Substantia nigra (tissue), 51 donors: ENCODE measurements at places on chromosomes 7 and 10.
A peak's percentile ranks its signal among the peaks of the same experiment; 100 is the strongest.

DNA sequence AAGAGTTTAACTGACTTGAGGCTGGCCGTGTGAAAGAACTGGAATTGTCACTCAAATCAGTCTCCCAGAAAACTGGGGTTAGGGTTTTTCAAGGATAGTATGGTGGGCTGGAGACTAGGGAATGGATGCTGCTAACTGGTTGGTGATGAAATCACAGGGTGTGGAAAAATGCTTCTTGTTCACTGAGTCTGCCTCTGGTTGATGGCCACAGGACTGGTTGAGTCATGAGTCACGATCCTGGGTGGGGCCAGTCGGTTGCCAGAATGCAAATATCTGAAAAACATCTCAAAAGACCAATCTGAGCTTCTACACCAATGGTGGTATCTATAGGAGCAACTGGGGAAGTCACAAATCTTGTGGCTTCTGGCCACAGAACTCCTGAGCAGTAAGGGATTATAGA lies 16.3 kb upstream of the BAMBI start:
- no peak for DNase-seq

DNA sequence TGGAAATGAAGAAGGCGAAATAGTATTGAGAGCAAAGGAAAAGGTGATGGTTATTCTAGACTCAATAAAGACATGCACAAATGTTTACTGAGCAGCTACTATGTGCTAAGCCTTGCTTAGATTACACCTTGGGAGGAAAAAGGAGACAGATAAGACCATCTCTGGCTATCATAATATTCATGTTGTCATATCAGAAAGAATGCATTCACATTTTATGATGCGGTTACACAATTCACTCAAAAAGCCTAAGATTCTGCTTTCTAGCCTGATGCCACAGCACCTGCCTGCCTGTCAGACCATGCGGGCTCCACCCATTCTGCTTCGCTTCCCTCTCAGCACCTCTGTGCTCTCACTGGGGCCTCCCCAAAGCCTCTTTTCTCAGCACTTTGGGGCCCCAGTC lies 100.9 kb downstream of the JCAD start:
- no peak for DNase-seq

GRCh38 chr7:128347647-128348097 lies 4.0 kb upstream of the RBM28 start:
- DNase-seq = no peak

- no peak for DNase-seq
These were observed 19.1 kb downstream of the ACADSB start for GRCh38 chr10:123027861-123028260.

GRCh38 chr10:15411010-15411409 lies 39.9 kb upstream of the FAM171A1 start:
- DNase-seq = no peak

- no peak for DNase-seq
These were observed 20.4 kb downstream of the KLLN start for GRCh38 chr10:87842776-87843497.

DNA sequence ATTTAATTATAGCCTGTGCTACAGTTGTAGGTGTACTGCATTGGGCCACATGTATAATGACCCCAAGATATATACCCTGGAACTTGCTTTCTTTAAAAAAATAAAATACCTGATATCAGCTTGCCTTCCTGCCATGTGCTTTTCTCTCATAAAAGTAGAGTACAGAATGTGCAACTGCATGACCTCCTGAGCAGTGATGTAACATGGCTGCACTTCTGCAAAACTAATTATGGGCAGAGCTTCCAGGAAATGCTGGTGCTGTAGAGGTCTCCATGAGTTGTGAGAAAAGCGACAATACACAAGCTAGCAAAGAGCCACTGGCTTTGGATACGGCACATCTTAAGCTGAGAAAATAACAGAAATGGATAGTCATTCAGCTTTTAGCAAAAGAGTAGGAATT lies 6.5 kb upstream of the ERLIN1 start:
- DNase-seq = no peak

DNA sequence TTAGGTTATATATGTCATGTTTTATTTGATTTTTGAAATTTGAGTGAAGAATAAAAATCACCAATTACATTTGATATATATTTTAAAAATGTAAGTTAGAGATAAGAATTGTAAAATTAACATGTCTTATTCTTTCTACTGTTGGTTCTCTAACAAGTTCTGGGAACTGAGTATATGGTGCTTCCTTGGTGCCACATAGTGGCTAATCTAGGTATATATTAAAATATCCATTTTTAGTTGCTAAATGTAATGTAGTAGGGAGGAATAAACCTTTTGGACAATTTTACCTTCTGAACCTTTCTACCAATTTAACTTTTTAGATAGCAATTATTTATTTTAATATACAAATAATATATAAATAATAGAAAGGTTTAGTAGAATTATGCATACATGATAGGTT lies 17.5 kb downstream of the CFAP69 start:
- DNase-seq = no peak

- no peak for DNase-seq
These were observed 121.4 kb upstream of the CHST15 start for GRCh38 chr10:124214610-124215375.

DNA sequence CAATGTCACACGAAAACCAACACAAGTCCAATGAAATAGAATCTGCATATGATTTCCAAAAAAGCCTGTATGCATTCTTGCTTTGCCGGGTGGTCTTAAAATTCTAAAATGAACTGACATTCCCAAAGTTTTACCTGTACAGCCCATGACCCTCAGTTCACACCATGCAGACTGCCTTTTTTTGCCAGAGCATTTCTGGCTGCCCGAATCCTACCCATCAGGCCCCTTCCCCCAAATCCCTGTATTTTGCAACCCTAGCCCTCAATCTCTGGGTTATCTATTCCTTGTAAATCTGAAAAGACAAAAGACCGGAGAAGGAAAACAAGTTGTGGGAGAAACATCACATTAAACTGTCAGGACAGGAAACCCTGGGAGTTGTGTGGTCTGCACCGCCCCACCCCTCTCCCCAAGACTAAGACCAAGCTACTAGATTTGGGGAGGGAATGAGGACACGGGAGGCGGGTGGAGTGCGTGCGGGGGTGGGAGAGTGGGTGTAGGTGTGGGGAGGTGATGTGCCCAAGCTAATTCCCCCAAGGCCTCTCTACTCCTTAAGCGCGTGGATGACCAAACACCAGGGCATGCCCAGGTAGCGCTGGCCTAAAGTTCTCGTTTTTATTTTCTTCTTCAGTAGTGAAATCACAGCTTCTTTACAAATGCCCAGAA lies 1.4 kb downstream of the JCAD start:
- DNase-seq = no peak

GRCh38 chr10:88886557-88886956 lies 6.5 kb downstream of the STAMBPL1 start:
- DNase-seq = no peak

GRCh38 chr10:124287791-124288190 lies 130.9 kb downstream of the OAT start:
- no peak for DNase-seq

DNA sequence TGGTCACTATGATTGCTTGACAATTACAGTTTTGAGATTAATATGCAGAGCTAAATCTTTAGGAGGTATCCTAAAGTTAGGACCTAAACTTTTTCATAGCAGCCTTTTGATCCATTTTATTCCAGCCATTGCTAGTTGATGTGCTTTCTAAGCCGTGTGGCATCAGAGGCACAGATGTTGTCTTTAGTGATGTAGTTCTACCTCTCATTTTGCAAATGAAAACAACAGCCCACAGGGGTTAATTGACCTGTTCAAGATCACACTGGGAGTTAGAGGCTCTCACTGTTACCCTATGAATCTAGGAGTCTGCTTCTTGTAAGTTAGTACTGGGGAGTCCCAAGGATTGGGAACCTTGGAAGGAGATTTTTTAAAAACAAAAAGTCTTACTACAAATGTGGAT lies 10.6 kb downstream of the AUTS2 start:
- no peak for DNase-seq

DNA sequence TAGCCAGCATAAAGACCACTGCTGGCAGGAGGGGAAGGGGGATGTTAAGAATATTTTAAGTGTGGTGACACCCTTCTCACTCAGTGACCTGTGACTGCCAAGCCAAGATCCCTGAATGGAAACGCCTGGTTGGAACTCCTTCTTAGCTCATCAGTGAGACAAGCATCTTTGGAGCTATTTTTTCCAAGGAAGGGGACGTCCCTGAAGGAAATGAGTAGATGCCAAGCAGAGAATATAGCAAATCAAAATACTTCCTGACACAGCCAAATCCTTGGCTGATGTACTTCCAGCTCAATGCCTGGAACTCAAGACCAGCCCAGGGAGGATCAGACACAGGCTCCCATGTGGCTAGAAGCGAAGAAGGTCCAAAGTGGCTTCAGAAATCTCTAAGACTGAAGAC lies 82.2 kb downstream of the SORBS1 start:
- no peak for DNase-seq

DNA sequence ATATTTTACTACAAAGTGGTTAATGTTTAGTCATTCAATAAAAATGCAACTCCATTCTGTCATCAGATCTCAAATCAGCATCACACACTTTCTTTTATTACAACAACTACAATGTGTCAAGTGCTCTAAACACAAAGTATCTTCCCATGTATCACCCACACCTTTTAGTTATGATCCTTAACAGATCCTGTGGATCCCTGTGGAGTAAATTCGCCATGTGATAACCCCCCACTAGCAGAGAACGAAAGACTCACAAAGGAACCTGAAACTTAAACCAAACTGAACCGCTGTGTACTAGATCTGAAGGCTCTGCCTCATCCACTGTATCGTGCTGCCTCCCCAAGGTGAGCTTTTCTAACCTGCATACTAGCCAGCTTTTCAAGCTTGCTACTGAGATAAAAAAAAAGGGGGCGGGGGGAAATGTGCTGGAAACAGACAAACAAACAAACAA lies 1.7 kb downstream of the DPY19L1 start:
- DNase-seq = peak; percentile 5

DNA sequence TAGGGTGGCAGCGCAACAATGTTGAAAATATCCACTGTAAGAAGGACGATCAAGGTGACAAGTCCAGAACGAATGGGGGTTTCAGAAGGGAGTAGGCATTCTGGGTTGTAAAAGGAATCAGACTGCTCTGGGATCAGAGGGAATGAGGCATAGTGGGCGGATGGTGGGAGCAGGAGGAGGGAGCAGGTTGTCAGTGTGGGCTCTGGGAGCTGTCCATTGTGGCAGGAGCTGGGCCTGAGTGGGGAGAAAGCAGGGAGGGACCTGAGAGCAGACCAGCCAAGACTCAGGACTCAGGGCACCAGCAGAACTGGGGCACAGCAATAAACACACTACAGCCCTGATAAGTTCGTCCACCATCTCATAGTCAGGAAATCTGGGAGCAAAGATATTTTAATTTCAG lies 292.6 kb upstream of the MKI67 start:
- no peak for DNase-seq

GRCh38 chr7:156065400-156065799 lies 253.1 kb upstream of the SHH start:
- no peak for DNase-seq

DNA sequence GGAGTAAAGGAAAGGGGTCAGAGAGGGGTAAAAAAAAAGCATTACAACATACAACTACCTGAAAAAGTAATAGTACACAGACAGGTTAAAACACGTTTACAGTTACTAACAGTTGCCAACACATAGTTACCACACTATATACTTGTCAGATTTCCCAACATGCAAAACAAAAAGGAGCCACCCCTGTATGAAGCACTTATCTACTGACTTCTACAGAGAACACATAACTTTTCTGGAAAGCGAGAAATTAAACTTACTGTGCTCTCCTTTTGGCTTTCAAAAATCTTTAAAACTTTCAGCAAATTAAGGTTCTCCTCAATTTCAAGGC lies 2.1 kb downstream of the ABI1 start:
- DNase-seq = no peak

DNA sequence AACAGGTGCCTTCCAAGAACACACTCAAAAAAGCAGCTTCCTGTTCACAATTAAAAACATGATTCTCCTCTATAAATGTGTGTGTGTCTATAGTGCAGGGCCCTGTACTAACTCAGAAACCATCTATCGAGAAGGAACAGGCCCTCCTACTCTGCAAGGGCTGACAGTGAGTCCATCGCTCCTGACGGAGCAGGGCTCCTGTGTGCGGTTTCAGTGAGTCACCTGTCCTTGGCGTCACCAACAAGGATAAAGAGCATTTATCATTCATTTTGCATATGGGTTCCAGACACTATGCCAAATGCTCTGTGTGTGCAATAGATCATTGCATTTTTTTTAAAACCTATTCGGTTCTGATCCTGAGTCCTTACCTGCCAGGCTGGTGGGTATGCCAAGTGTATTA lies 63.7 kb downstream of the TACC2 start:
- DNase-seq = no peak

GRCh38 chr7:51045319-51046102 lies 262.8 kb upstream of the GRB10 start:
- no peak for DNase-seq

DNA sequence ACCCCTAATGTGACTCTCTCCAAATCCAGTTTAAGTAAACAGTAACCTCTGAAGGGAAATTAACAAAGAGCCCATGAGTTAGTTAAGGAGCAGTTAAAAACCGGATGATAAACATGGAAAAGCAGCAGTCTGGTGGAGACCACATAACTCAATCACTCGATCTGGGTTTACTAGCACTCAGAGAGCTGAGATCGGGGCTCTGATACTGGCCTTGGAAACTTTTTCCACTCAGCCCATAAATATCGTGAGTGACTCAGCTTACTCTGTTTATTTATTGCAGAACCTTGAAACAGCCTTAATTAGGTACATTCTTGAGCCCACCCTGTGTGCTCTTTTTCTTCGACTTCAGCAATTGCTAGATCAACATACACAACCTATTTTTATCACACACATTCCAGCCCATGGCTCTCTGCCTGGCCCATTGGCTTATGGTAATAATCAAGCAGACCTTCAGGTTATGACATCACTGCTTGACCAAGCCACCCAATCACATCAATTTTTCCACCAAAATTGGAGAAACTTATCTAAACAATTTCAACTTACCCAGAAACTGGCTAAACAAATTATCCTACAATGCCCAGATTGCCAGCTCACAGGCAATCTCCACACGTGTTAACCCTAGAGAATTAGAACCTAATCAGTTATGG lies 82.2 kb upstream of the GPR22 start:
- no peak for DNase-seq

GRCh38 chr7:94510582-94511496 lies 1.2 kb downstream of the CASD1 start:
- DNase-seq = no peak

GRCh38 chr10:38050212-38050611 lies 39.7 kb downstream of the ZNF33A start:
- DNase-seq = no peak

GRCh38 chr10:45239642-45240041 lies 75.8 kb downstream of the OR13A1 start:
- no peak for DNase-seq
